ENCODE measurements at places on chromosomes 12 and 14.
A peak's percentile ranks its signal among the peaks of the same experiment; 100 is the strongest.

DNA sequence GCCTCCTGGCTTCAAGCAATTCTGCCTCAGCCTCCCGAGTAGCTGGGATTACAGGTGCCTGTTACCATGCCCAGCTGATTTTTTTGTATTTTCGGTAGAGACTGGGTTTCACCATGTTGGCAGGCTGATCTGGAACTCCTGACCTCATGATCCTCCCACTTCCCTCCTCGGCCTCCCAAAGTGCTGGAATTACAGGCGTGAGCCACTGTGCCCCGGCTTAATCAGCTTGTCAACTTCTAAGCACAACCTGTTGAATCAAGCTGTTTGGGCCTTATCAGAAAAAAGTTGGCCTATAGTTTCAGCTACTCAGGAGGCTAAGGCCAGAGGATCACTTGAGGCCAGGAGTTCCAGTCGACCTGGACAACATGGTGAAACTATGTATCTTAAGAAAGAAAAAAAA is 7.9 kb downstream of the MARK3 start:
- DNase-seq, result peak; percentile 60

DNA sequence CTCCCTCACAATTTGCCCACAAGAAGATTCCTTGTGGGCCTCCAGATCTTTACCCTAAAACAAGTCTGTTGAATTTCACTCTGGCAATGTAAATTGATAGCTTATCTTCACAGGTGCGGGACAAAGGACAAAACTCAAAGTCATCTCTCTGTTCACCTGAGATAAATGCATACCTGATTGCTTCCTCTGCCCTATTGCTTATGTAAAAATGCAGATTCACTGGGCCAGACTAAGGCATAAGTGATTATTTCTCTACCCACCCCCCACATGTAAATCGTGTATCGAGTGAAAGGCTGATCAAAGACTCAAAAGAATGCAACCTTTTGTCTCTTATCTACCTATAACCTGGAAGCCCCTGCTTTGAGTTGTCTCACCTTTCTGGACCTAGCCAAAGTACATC is 316.8 kb downstream of the SSPN start:
- no peak for DNase-seq

- no peak for DNase-seq
Observed at GRCh38 chr12:1670358-1671268, 20.3 kb upstream of the ADIPOR2 start.

- DNase-seq, result peak; percentile 53
Observed at GRCh38 chr14:93305725-93306418, 27.0 kb downstream of the BTBD7 start.

DNA sequence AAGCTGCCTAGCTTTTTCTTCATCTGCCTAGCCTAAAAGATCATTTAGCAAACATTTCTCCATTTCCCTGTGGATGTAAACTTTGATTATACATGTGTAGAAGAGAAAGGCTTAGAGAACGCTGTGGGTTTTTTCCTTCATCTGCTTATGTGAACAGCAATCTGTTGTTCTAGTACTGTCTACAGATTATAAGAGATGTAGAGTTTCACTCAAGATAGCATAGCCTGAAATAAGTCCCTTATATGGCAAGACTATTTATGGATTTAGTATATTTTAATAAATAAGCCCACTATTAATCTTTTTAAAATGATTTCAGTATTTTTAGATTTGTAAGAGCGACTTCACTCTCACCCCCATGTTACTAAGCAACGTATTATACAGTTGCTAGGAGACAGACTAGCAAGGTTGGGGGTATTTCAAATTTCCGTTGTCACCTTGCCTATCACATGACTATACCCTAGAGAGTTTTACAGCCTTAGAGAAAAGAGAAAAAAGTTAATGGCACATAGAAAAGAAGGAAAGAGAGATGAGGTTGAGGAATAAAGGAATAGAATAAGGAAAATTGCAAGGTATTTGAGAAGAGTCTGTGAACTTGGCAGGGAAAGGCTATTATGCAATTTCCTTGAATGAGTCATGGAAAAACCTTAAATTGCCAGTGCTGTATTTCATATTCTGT is 12.2 kb upstream of the TUBA1A start:
- DNase-seq, result peak; percentile 46

GRCh38 chr14:96083667-96084320 is 44.6 kb downstream of the C14orf132 start:
- no peak for DNase-seq

- no peak for DNase-seq
Observed at GRCh38 chr14:53365486-53366130, 212.5 kb upstream of the DDHD1 start.

- DNase-seq, result no peak
Observed at GRCh38 chr12:31210104-31210503, 115.8 kb downstream of the SINHCAF start.

DNA sequence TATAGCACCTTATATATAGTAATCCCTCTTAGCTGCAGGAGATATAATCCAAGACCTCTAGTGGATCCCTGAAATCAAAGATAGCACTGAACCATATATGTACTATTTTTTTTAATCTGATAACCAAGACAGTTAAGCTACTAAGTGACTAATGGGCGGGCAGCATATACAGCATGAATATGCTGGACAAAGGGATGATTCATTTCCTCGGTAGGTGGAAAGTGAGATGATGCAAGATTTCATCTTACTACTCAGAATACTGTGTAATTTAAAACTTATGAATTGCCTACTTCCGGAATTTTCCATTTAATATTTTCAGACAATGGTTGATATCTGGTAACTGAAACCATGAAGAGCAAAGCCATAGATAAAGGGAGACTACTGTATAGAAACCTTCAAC is 36.2 kb downstream of the PRMT8 start:
- no peak for DNase-seq

DNA sequence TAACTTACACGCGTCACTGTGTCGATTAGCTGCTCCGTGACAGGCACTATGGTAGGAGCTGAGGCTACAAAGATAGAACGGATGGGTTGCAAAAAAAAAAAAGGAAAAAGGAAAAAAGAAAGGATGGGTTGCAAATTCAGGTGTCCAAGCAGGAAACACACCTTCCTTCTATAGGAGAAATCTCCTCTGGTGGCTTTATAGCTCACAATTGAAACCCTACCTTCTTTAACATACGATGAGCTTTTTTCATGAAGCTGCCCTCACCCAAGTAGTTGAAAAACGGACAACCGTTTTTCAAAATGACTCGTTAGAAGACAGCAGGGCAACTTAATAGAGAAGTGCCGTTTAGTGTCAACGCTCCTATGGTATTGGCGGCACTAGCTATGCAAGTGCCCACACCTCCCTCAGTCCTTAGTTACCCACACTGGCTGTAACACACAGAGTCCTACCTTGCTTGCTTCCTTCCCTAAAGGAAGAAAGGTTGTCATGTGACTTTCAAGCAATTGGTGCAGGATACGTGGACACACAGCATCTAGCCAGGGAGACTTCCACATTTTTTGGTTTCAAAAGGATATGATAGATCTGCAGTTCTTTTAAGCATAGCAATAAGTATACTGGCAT is 682 bp upstream of the TRIP11 start:
- peak; percentile 58 for DNase-seq

GRCh38 chr12:9340422-9341259 is 132.4 kb upstream of the PZP start:
- no peak for DNase-seq

DNA sequence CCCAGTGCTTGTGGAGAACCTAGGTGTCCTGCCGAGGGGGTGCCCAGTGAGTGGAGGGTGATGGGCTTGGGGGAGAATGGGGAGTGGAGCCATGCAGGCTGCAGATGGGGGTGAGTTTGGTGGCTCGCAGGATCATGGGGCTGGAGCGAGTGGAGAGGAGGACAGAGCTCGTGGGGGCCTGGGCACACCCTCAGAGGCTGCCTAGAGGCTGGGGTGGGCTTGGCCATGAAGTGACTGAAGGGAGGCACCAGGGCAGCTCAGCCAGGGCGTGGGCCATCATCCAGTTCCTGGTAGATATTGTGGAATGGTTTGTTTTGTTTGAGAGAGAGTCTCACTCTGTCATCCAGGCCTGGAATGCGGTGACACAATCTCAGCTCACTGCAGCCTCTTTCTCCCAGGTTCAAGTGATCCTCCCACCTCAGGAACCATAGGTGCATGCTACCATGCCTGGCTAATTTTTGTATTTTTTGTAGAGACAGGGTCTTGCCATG is 43.4 kb upstream of the AMN start:
- DNase-seq, result no peak

GRCh38 chr14:59918824-59919569 is 947 bp upstream of the LRRC9 start:
- peak; percentile 23 for DNase-seq

DNA sequence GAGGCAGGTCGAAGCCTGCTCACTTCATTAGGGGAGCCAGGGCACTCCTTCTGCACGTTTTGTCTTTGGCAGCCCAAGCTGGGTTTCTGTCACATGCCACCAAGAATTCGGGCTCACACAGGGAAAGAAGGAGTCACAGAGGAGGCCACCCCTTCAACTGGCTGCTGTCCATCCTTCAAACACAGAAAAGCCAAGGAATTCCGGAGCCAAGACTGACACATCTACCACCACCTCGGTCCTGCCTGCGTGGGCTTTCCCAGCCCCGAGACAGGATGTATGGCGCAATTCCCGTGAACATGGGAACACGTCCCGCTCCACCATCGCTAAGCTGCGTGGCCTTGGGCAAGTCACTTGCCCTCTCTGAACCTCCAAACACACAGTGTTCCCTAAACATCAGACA is 70.4 kb downstream of the NCOR2 start:
- no peak for DNase-seq

DNA sequence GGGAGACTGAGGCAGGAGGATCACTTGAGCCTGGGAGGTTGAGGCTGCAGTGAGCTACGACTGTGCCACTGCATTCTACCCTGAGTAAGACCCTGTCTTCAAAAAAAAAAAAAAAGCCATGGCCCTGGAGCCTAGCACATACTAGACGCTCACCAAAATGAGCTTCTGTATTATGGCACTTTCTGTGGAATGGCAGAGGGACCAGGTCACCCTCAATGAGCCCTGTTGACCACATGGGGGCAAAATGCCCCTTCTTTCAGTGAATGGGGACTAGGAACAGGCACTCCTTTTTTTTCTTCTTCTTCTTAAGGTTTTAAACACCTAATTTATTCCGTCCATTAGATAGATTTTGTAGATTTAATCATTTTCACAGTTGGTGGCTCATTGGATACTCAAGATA is 50.5 kb downstream of the FAM222A start:
- DNase-seq, result peak; percentile 11

DNA sequence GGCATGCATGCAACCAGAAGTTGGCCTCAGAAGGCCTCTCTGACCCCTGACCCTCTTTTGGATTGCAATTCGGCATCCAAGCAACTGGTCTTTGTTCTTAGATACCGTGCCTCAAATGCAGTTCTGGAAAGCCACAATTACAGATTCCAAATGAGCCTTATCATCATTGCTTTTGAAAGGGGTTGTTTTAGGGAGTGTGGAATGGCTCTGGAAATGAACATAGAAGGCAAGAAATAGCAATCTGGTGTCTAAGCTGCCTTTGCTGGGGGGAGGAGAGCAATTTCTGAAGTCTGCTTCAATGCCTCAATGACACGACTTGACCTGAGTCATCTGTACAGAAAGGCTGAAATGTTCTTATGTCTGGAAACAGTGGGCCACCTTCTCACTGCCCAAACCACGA is 250.1 kb downstream of the NUAK1 start:
- DNase-seq, result no peak

GRCh38 chr14:79412822-79413221 is 798.5 kb downstream of the DIO2 start:
- no peak for DNase-seq

DNA sequence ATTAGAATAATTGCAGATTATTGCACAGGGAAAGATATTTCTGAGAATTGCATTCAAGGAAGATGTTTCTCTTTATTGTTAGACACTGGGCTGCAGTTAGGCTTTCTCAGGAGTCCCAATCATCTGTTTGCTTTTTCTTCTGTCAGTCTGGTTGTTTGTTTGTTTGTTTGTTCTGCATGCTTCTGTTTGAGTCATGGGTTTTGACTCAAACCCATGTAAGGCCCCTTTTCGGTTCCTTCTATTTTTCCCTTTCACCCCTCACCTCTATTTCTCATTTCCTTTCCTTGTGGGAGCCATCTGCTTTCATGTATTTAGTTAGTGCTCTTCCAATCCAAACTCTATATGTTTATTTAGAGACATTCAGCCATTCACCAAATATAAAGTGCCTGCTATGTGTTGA is 25.1 kb upstream of the CISTR start:
- DNase-seq, result no peak

- DNase-seq, result no peak
Observed at GRCh38 chr12:52912711-52913430, 8.0 kb upstream of the KRT8 start.

DNA sequence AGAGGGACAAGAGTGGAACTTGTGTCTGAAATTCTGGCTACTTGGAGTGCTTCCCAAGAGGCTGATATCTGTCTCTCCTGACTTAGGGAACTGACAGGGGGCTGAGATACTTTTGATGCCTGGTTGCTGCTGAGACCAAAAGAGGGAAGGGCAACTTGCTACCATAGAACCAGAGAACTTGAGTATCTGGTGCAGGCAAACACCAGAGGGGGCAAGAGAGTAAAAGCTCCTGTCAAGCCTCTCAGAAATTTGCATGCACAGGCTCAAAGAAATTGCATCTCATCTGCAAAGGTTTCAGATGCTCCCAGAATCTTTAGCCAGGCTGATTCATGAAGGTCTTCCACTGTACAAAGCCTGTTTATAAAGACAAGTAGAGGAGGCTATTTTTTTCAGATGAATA is 391.3 kb upstream of the FOXG1 start:
- DNase-seq, result no peak

GRCh38 chr14:39784461-39784860 is 352.2 kb upstream of the FBXO33 start:
- no peak for DNase-seq

All from erythroblast (primary cell).